Activated effector memory CD4-positive, alpha-beta T cell treated with anti-CD3 and anti-CD28 coated beads, Interleukin-2, amount 50 U/mL, for 16 hours (primary cell): ENCODE measurements at places on chromosomes 11 and 22.

GRCh38 chr11:18368221-18368620 is 26.1 kb upstream of the LDHA start:
- no peak for DNase-seq

DNA sequence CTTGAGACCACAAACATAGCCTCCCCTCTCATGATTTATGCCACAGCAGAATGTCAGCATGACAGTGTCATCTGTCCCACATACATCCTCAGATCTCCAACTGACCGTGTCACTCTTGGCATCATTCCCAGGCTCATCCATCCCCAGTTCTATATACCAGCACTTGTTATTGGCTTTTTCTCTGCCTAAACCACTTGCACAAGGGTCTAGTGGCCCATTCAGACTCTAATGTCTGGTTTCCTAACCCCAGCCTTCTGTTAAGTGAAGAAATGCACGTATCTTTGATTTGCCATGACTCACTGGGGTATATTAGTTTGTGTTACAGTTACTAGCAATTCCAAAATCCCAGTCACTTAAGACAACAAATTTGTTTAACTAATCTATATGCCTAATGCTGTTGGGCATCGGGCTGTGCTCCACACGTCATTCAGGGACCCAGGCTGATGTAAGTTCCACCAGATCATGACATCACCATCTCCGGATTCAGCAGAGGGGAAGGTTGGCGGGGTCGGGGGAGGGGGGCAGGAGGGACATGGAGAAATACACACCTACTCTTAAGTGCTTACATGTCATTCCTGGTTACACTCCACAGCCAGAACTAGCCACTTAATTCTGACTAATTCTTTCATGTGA is 517.4 kb downstream of the BUD13 start:
- no peak for DNase-seq

DNA sequence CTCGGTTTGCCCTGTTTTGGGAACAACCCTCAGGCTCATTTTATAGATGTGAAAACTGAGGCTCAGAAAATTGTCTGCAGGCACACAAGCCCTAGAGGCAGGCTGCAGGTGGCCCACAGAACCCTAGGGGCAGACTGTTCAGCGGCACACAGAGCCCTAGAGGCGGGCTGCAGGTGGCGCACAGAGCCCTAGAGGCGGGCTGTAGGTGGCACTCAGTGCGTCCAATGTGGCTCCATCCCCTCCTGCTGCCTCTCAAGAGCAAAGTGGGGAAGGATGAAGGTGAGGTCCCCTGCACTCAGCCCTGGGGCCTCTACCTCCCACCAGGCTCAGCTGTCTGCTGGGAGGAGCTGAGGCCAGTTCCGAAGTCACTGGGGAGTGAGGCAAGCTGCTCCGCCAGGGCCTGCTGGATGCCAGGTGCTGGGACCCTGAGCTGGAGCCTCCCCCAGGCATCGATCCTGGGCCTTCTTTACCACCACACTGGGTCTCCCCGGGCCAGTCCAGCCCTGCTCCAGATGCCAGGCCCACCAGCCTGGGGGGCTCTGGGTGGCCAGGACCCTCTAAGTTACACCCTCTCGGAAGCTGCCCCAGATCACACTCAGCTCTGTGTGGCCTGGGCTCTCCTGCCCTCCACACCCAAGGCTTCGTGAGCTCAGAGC is 2.3 kb downstream of the ACY3 start:
- DNase-seq: peak; percentile 81

DNA sequence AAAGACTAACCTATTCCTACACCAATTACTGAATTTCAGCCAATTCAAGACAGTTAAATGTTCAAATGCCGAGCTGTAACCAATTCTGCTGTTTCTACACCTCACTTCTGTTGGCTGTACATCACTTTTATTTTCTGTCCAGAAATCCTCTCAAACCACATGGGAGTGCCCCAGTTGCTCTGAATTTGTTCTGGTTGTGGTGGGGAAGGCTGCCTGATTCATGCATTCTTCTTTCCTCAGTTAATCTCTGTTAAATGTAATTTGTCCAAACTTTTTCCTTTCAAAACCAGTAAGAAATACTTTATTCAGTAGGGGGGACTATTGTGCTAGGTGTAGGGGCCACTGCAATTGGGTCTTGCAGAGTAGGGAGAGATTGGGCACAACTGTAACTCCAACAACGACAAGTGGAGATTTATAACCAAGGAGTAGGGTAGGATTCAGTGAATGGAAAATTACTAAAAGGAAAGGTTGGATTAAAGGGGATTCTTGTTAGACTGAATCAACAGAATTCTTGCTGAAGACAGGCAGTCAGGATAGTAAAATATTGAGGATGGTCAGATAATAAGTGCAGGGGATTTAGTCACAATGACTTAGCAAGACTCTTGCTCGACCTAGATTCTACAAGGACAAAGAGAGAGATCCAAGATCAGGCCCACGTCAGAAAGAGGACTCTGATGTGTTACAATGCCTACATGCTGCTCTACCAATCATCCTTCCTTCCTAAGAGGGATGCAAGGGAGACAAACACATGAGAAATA is 593.5 kb upstream of the FAT3 start:
- no peak for DNase-seq

- DNase-seq: peak; percentile 97
Observed at GRCh38 chr22:45268958-45269844, 15.5 kb upstream of the UPK3A start.

DNA sequence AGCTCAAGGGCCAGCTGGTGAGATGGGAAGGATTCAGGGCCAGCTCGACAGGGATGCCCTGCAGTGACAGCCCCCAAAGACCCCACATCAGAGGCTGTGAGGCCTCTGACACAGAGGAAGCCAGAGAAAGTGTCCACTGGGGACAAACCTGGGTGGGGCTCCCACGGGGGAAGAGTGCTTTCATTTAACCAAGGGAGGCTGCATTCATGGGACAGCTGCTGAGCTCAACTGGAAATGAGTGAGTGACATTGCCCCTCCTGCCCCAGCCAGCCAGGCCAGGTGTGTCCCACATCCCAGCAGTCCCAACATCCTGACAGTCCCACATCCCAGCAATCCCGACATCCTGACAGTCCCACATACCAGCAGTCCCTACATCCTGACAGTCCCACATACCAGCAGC is 61.0 kb downstream of the DHCR7 start:
- no peak for DNase-seq

- DNase-seq: no peak
Observed at GRCh38 chr22:30089655-30089974, 9.4 kb downstream of the HORMAD2 start.

DNA sequence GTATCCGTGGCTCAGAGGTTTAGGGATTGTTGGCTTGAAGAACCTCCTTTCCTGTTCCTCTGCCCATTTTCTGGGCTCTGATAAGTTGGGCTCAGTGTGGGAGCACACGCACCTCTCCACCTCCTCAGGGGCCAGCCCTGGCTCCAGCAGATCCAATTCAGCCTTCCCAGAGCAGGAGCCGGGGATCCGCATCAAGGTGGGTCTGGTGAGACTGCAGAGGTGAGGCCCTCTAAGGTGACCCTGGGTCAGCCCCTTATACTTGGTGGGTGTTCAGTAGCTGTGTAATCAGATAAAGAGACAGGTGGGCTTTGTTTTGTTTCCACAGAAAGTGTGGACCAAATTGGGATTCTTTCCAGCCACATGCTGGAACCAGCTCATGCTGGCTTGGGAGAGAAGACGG is 1466.0 kb downstream of the TBC1D22A start:
- DNase-seq: no peak

DNA sequence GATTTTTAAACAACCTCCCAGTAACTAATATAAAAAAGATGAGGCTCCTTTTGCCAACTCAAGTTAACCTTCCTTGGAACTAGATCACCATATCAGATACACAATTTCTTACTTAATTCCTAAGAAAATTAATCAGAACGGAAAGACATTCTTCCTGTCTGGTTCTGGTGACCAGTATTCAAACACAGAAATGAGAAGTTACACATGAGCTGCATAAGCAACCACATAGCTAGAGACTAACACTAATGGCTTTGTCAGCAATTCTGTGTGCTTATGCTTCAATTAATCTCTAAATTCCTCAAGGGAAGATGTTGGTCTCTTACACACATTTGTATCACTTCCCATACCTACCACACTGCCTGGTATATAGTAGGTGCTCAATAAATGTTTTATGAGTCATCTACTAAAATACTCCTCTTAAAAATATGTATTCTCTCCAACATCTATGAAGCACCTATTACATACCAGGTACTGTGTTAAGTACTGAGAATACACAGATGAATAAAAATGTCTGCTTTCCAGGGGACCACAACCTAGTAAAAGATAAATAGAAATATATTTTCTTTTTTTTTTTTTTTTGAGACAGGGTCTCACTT is 54.5 kb downstream of the GAB2 start:
- DNase-seq: no peak
